Tibial nerve (tissue), 4 donors: ENCODE measurements at places on chromosomes 7 and 10.
A peak's percentile ranks its signal among the peaks of the same experiment; 100 is the strongest.

GRCh38 chr10:92517034-92517655, 56.7 kb downstream of the IDE start:
- H3K27ac ChIP-seq = no peak overlapping the region
- H3K36me3 ChIP-seq = no peaks in the 10 kb centered on the region
- DNase-seq = peak; percentile 84
- H3K4me3 ChIP-seq = no peak overlapping the region

DNA sequence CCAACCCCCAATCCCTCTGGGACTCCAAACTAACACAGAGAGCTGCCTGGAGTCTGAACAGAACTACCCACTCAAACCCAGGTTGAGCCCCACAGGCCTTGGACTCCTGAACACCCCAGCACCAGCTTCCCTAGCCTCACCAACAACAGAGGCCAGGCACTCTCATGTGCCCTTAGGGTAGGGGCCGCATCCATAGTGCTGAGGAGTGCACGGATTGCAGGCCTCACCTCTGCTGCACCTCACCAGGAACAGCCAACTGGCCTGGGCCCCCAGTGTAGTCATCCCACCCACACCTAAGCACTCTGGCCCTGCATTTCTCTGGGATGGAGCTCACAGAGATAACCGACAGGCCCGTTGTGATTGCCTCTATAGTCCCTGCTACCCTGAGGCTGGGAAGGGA, 194.2 kb downstream of the HPSE2 start:
- no peaks in the 10 kb centered on the region for H3K4me1 ChIP-seq
- no peaks in the 10 kb centered on the region for H3K27me3 ChIP-seq
- no peaks in the 10 kb centered on the region for H3K36me3 ChIP-seq
- no peak overlapping the region for H3K4me3 ChIP-seq

- H3K27ac ChIP-seq = no peak overlapping the region
- no peaks in the 10 kb centered on the region for H3K36me3 ChIP-seq
- DNase-seq = no peak
- H3K4me3 ChIP-seq = no peak overlapping the region
- no peaks in the 10 kb centered on the region for H3K27me3 ChIP-seq
- no peaks in the 10 kb centered on the region for H3K4me1 ChIP-seq
These were observed 71.5 kb downstream of the MAPK8 start for GRCh38 chr10:48377751-48378530.

DNA sequence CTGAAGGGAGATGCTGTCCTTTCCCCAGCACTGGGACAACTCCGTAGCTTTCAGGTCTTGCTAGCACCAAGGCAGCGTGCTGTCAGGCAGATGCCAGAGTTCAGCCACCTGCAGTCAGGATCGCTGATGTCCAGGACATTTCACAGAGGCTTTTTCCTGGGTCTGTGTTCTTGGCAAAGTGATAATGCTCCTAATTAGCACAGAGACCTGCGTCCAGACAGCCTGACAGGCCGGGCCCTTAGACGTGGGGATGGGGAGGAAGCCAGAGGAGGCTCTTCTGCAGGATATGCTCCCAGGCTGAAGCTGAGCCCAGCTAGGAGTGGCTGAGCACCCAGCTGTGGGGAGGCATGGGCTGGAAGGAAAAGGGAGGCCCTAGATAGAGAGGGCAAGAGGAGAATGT, 82.5 kb upstream of the TBX20 start:
- H3K4me1 ChIP-seq = no peaks in the 10 kb centered on the region
- no peak for DNase-seq
- H3K27ac ChIP-seq = no peak overlapping the region
- no peaks in the 10 kb centered on the region for H3K36me3 ChIP-seq

DNA sequence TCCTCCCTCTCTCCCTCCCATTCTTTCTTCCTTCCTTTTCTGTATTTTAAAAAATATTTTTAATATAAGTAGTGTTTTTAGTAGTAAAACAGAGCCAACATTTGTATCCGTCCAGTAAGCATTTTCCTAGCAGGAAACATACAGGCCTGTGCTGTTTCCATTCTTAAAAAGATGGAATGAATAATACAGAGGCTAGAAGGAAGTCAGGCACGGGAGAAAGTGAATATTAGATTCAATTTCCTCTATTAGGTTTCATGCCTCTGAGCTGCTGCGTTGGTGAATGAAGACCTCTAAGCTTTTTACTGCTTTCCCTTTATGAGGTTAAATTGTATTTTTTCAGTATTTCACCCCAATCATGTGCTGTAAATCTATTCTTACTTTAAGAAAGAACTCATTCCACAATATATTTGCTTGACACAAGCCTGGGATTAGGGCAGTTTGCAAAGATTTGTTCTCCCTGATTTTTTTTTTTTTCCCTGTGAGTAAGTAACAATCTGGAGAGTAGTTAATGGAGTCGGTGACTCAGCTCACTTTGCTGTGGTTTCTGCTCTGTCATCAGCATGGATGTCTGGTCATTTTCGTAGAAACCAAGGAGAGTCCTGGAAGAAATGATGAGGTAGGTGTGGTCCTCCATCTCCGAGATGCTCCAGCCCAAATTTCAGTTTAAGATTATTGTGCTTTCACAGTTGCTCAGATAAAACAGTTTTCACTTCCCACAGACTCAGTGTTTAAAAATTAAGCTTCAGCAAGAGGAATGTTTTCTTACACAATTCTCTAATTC, 76.1 kb upstream of the PITRM1 start:
- H3K36me3 ChIP-seq = no peaks in the 10 kb centered on the region
- no peak overlapping the region for H3K4me3 ChIP-seq
- H3K4me1 ChIP-seq = no peaks in the 10 kb centered on the region
- no peaks in the 10 kb centered on the region for H3K27me3 ChIP-seq
- H3K27ac ChIP-seq = peak overlapping the region; percentile 88
- DNase-seq = no peak

DNA sequence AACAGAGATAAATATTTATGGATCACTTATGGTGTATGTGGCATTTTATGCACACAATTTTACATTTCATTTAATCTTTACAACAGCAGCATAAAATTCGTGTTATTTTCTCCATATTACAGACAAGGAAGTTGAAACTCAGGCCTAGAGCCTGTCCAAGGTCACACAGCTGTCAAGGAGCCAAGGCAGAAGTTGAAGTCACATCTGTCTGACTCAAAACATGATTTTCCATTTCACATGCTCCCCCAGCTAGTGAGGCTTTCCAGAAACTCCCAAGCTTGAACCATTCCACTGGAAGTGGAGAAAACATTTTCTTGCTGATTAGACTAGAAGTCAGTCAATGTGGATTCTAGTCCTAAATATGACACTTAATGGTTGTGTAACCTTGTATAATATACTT, 110.5 kb downstream of the HECTD2 start:
- no peaks in the 10 kb centered on the region for H3K27me3 ChIP-seq
- DNase-seq = no peak
- no peaks in the 10 kb centered on the region for H3K36me3 ChIP-seq
- no peaks in the 10 kb centered on the region for H3K4me1 ChIP-seq
- H3K4me3 ChIP-seq = no peak overlapping the region

DNA sequence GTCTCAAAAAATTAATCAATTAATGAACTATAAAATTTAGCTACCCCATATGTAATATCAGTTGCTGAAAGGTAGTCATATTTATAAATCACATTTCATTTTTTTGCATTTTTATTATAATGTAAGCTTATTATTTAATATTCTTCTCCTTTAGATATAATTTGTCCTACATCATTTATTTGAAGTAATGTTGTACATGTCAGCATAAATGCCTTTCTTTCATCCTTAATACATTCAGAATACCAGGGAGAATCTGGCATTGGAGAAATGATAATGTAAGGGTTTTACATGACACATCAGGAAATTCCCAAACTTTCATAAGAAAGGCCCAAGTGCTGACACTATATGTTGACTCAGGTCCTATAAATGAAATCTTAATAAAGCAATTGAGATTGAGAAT, 742.1 kb downstream of the CNTNAP2 start:
- no peaks in the 10 kb centered on the region for H3K4me1 ChIP-seq
- H3K4me3 ChIP-seq = no peak overlapping the region
- no peaks in the 10 kb centered on the region for H3K27me3 ChIP-seq
- no peak for DNase-seq

DNA sequence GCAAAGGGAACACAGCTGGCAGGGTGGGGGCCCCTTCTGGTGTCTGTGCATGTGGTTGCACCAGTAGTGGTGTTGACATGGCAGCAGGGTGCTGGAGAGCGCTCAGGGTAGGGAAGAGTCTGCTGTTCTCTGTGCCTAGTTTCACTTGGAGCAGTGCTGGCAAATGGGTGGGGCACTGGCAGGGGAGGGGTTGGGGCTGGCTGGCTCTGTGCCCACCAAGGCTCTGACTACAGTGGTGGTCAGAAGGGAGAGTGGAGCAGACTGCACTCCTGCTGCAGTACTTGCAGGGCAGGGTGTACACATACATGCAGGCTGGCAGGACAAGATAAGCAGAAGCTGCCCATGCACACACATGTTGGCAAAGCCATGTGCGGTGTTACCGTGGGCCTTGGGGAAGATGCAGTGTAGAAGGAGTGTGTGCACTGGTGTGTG, 18.2 kb downstream of the FAM25A start:
- H3K27ac ChIP-seq = no peak overlapping the region
- DNase-seq = no peak
- H3K36me3 ChIP-seq = no peaks in the 10 kb centered on the region
- H3K4me1 ChIP-seq = no peaks in the 10 kb centered on the region
- H3K27me3 ChIP-seq = no peaks in the 10 kb centered on the region

GRCh38 chr10:75108684-75109458, 2.6 kb upstream of the SAMD8 start:
- no peak for DNase-seq
- H3K4me1 ChIP-seq = peaks cover 10% of the 10 kb centered on the region
- H3K27ac ChIP-seq = no peak overlapping the region

- H3K4me1 ChIP-seq = no peaks in the 10 kb centered on the region
- H3K27ac ChIP-seq = no peak overlapping the region
- H3K4me3 ChIP-seq = no peak overlapping the region
- H3K27me3 ChIP-seq = no peaks in the 10 kb centered on the region
- no peaks in the 10 kb centered on the region for H3K36me3 ChIP-seq
These were observed 52.3 kb upstream of the RET start for GRCh38 chr10:43024524-43024923.

GRCh38 chr7:39392151-39392550, 174.1 kb upstream of the YAE1 start:
- no peaks in the 10 kb centered on the region for H3K4me1 ChIP-seq
- H3K27ac ChIP-seq = no peak overlapping the region
- H3K27me3 ChIP-seq = no peaks in the 10 kb centered on the region
- DNase-seq = no peak

DNA sequence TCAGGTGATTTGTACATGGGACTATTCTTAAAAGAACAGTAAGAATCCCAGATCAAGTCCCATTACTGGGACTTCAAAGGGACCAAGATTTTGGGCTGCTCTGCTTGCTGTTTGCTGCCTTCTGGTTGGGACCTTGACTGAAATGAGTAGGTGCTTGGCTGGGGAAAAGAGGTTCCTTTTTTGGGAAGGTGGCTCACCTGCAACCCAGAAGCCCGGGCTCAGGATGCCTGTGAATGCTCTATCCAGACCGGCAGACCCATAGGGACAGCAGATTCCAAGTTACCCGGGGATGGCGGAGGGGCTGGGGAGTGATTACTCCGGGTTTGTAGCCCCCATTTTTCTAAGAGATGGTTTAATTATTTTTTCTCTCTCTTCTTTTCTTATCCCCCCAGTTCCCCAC, 104.0 kb downstream of the CPXM2 start:
- no peaks in the 10 kb centered on the region for H3K27me3 ChIP-seq
- H3K27ac ChIP-seq = no peak overlapping the region
- peaks cover 13% of the 10 kb centered on the region for H3K4me1 ChIP-seq
- no peak for DNase-seq
- peaks cover 13% of the 10 kb centered on the region for H3K36me3 ChIP-seq
- H3K4me3 ChIP-seq = no peak overlapping the region

DNA sequence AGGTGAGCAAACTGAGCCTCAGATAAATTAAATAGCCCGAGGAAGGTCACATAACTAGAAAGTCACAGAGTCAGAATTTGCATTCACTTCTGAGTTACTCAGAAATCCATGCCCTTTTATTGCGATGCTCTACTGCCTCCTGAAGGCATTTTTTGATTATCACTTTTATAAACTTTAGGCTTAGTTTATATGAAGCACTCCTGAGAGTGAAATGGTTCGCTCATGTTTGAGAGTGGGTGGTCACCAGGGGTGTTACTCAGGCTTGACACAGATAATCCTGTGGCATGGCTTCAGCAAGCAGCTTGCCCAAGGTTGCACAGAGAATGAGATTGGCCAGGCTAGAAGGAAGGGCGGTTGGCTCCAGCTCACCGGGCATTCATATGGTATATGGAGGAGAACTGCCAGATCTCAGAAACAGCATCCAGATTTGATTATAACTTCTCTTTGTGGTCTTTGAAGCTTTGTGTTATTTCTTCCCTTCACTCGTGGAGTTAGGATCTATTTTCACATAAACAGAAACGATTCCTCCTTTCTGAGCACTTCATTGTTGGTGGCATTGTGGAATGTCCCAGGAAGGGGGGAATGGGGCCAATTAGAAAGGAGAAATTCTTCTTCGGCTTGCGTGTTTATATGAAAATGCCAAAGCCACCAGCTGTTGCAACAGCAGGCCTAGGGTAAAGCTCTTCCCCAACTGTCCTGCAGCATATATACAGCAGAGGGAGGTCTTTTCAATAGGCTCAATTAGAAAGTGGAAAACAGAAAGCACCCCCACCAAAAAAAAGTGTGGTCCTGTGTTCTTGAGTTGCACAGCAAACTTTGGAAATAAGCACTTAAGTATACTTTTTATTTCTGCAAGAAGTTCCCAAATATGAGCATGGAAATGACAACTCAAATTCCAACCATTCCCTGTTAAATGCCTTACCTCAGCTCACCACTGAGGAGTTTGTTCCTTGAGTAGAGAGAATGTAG, 628.8 kb downstream of the SUGCT start:
- no peak overlapping the region for H3K4me3 ChIP-seq
- H3K36me3 ChIP-seq = no peaks in the 10 kb centered on the region
- H3K27me3 ChIP-seq = no peaks in the 10 kb centered on the region
- H3K27ac ChIP-seq = no peak overlapping the region
- H3K4me1 ChIP-seq = no peaks in the 10 kb centered on the region

- no peak for DNase-seq
- no peaks in the 10 kb centered on the region for H3K4me1 ChIP-seq
- H3K36me3 ChIP-seq = no peaks in the 10 kb centered on the region
- H3K27me3 ChIP-seq = no peaks in the 10 kb centered on the region
These were observed 119.0 kb upstream of the BET1 start for GRCh38 chr7:94123136-94123535.

GRCh38 chr10:12801214-12802087, 200.1 kb downstream of the CCDC3 start:
- no peak overlapping the region for H3K27ac ChIP-seq
- H3K4me1 ChIP-seq = no peaks in the 10 kb centered on the region

- no peak for DNase-seq
- no peaks in the 10 kb centered on the region for H3K36me3 ChIP-seq
- H3K4me1 ChIP-seq = no peaks in the 10 kb centered on the region
- no peak overlapping the region for H3K27ac ChIP-seq
- H3K4me3 ChIP-seq = no peak overlapping the region
These were observed 417.9 kb downstream of the RPS24 start for GRCh38 chr10:78451592-78451991.

- peaks cover 2% of the 10 kb centered on the region for H3K4me1 ChIP-seq
- H3K27me3 ChIP-seq = no peaks in the 10 kb centered on the region
- no peak overlapping the region for H3K4me3 ChIP-seq
- DNase-seq = no peak
- peak overlapping the region; percentile 66 for H3K27ac ChIP-seq
These were observed 140.6 kb downstream of the KIAA1217 start for GRCh38 chr10:24349379-24350001.
